ENCODE measurements at places on chromosomes 3 and 15.

DNA sequence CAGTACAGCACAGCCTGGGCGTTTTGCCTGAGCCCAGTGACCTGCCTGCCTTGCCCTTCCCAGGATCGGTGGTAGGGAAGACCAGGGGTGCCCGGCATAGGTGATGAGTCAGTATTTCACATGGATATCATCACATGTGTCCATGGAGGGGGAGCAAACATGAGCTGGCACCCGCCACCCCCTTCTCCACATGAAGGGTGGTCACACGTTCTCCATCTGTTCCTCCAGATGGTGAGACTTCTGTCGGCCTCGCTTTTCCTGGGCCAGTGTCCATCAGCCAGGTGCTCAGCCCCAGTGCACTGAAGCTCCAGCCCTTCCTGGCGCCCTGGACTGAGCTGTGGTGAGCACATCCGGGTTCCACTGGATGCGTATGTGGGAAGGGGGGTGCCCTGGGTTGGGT is 208.4 kb downstream of the UBE3A start:
- no peak for DNase-seq

- peak; percentile 33 for DNase-seq
These were observed 392.7 kb downstream of the PTPRG start for GRCh38 chr3:61954097-61954540.

GRCh38 chr3:108501535-108501934 is 8.9 kb downstream of the MYH15 start:
- no peak for DNase-seq

DNA sequence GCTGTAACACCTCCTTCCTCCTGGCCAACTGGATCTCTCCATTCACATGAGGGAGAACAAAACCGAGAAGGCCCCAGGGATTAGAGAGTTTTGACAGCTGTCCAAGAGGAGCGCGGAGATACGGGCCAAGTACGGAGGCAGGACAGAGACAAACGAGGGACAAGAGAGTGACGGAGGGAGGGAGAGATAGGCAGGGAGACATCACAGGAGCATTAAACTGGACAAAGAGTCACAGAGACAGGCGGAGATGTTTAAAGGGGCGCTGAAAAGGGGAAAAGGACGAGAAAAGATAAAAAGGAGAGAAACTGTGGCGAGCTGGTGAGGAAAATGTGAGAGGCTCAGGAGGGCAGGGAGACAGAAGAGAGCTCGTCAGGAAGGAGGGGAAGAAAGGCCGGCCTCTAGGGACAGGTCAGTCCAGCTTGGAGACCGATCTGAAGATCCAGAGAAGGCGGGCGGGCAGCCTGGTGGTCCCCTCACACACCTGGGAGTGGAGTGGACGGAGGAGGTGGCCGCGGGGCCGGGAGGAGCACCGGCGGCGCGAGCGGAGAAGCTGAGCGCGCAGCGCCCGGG is 40.5 kb upstream of the ROPN1 start:
- DNase-seq = peak; percentile 37

- no peak for DNase-seq
These were observed 20.8 kb upstream of the HCN4 start for GRCh38 chr15:73389539-73389938.

GRCh38 chr3:178525251-178525650 is 11.0 kb upstream of the KCNMB2 start:
- DNase-seq = peak; percentile 8

DNA sequence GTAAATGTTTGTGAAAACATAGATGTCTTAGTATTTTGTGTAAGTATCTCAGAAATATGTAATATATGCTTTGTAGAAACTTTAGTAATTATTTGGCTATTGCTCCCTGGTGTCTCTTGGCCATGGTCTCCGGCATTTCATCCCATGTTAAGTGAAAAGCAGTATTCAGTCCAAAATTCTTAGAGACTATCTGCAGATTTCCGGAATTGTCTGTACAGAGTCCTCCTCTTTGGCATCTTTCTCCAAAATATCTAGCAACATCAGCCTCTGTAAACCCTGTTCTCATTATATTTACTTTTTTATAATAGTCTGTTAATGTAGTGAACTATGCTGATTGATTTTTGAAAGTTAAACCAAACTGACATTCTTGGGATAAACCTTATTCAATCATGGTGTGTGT is 352.7 kb downstream of the ARPP21 start:
- DNase-seq = no peak

GRCh38 chr3:47780741-47781684 is 680 bp downstream of the SMARCC1 start:
- peak; percentile 83 for DNase-seq
